Left lobe of liver (tissue), 2 donors: ENCODE measurements at places on chromosomes 6 and 20.

DNA sequence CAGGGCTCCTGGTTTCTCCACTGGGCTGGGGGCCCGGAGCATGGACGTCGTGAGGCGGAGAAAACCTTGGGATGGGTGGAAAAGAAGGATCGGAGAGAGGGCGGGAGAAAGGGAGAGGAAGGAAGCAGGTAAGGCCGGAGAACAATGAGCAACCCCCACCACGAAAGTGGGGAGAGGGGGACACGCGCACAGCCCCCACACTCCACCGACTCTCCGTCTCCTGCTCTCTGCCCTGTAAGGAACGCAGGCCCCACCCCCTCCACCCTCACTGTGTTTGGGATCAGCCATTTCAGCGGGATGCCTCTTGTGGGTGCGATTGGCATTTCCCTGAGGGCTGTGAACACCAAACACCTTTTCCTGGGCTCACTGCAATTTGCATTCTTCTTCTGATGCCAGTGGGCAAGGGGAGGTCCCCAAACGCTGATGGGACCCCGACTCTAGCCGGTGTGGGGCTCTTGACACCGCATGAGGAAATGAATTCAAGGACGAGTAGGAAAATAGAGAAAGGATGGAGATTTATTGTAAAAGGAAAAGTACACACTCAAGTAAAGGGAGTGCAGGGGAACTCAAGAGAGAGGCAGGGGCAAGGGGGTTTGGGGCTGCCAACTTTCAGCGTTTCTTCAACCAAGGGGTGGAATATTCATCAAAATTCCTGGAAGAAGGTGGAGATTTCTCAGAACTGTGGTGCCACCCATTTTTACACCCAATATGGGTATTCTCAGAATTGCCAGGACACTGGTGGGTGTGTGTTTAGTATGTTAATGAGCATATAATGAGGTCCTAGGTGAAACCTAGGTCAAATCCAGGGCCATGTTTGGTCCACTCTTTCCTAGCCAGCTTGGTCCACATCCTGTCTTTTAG, 13.1 kb upstream of the RAET1L start:
- no peak for DNase-seq

DNA sequence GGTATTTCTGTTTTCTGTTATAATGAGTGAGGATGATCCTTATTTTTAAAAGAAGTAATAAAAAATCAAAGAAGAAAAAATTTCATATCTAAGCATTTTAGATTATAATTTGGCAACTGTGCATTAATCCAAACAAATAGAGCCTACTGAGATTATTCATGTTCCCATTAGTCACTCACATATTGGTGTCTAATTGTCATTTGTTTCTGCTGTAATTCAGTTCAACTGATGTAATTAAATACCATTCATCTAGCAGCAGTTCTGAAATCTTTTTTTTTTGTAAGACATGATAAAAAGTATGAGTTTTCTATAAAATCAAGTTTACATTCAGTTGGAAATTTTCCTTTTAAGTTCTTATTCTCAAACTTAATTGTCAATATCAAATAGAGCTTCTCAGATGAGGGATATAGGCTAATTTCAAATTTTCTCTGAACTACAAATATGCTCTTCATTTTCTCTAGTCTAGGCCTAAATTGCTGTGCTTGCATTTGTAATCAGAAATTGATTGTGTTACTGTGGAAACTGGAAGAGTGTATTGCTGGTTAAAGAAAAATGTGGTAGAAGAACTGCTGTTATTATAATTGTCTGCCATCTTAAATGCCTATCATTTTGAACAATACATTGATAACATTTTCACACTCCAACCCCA, 23.6 kb downstream of the PACRG start:
- no peak for DNase-seq

DNA sequence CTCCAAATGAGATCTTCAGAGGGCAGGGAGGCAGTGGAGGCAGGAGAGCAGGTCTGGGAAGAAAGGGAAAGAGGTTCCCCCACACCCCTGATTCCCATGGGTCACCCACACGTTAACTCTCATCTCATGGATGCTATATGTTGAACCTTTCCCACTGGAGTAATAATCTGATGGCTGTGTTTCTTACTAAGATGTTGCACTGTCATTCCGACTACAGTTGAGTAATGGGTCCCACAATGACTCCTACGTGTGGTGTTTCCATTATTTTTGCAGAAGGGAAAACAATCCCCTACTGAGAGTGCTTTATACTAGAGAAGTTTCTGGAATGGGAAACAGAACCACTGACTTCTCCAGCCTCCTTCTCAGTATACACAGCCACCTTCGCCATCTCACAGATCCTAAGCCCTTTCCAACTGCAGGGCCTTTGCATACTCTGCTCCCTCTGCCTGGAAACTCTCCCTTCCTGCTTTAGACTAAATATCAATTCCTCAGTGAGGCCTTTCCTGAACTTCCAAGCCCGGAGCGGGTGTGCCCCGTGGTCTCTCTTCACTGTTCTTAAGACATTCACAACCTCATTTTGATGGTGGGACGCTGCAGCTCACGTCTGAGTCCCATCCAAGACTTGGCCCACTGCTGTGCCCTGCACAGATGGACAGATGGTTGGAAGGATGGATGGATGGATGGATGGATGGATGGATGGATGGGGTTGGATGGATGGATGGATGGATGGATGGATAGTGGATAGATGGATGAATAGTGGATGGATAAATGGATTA, 238.6 kb upstream of the PMEPA1 start:
- no peak for DNase-seq

DNA sequence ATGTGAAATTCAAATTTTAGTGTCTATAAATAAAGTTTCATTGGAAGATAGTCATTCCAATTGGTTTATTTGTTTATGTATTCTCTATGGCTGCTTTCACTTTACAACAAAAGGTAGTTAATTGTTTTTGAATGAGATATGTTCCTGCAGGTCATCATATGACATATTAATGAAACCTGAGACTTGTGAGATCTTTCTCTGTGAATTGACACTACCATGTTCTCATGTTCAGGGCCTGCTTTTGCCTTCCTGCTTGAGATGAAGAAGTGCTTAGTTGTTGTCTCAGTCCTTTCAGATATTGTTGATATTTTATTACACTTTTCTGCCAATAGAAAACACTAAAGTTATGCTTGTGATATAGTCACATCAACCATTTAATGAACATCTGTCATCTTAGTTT, 132.5 kb downstream of the UTRN start:
- DNase-seq = no peak
